GM23248 (cell line): ENCODE measurements at places on chromosomes 4 and X. TPM values are rescaled to one million over a fixed set of nuclear protein-coding genes. Genes with fewer than 3 reads are reported as not detected.

- DNase-seq: peak; percentile 95
- peak overlapping the region; percentile 89 for H3K27ac ChIP-seq
- H3K36me3 ChIP-seq: no peaks in the 10 kb centered on the region
- peaks cover 19% of the 10 kb centered on the region for H3K4me1 ChIP-seq
Observed at GRCh38 chr4:4659871-4660651, 118.2 kb upstream of the STX18 start.

DNA sequence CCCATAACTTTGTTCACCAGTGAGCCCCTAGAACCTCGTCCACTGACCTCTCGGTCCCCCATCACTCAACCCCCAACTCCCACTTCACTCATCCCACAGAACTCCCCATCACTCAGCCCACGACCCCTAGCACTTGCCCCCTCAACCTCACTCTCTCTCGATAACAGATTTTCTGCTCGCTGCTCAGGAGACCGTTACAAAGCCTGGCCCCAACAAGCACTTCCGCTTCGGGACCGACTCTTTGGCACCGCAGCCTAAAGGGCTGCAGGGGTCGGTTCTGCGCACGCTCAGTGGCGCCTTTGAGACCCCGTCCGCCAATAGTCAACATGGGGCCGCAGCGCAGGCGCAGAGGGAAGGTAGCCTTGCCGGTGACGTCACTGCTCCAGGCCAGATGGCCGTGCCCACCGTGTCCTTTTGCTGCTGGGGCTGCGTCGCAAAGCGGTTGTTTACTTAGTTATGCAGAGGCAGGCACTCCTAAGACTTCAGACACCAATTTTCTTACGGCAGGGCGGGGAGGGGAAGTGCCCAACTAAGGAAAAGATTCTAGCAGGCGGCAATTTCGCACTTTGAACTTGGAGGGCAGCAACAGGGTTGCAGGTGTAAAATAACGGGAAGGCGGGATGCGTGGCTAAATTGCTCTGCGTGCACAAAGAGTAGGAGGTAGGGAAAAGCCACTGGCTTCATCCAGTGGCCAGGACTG lies at the start of gene ZNF182:
Gene ZNF182 (minus strand): TSS at position 232 of the 700 bp plus-strand sequence. CDS start 1,380 bp downstream, outside the sequence.
- no peaks in the 10 kb centered on the region for H3K27me3 ChIP-seq
- DNase-seq: peak; percentile 94
- H3K36me3 ChIP-seq: no peaks in the 10 kb centered on the region

DNA sequence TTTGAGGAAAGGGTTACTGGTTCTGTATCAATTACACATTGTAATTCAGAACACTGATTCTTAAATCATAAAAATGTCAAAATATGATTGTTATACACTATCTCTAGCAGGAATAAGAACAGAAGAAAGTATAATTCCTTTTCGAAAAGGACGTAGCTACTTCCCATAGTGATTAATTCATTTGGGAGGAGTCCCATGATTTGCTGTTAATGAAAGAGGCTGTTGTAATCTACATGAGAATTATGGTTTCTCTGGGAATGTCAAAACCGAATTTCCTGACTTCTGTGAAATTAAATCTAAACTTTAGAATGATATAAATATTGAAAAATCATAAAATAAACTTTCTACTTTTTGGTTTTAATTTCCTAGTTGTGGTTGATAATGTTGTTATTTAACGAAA lies 191.1 kb upstream of the ETNPPL start:
- H3K27me3 ChIP-seq: no peaks in the 10 kb centered on the region
- no peak for DNase-seq
- no peak overlapping the region for H3K27ac ChIP-seq
- no peak overlapping the region for H3K4me3 ChIP-seq
- no peaks in the 10 kb centered on the region for H3K4me1 ChIP-seq

GRCh38 chrX:129606918-129607317 lies 47.8 kb downstream of the APLN start:
- no peak overlapping the region for H3K27ac ChIP-seq
- no peaks in the 10 kb centered on the region for H3K4me1 ChIP-seq

DNA sequence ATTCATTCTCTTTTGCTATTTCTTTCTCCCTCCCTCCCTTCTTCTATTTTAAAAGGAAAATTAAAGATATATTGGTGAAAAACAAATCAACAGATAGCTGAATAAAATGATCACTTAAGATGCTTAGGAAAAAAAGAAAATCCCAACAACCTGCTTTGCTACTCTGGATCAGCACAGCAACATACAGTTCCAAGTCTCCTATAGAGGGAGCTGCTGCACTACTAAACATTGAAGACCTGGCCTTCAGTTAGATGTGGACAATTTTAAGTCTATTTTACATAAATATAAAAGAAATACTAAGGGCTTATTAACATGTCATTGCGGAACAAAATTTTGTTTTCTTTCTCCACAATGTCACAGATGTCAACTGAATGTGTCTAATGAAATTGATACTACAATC lies 226.4 kb downstream of the MAGEB5 start:
- no peaks in the 10 kb centered on the region for H3K27me3 ChIP-seq
- no peak overlapping the region for H3K4me3 ChIP-seq
- no peaks in the 10 kb centered on the region for H3K4me1 ChIP-seq
- peak; percentile 36 for DNase-seq
- no peaks in the 10 kb centered on the region for H3K36me3 ChIP-seq
- no peak overlapping the region for H3K27ac ChIP-seq

Gene MAGIX
- polyA plus RNA-seq: 1.1 and 1.5 TPM in 2 replicates

Gene SPARCL1
- polyA plus RNA-seq: not detected in 2 replicates

GRCh38 chr4:43066415-43066814 lies 173.9 kb downstream of the GRXCR1 start:
- H3K4me1 ChIP-seq: no peaks in the 10 kb centered on the region
- no peak for DNase-seq
- no peak overlapping the region for H3K4me3 ChIP-seq
- no peaks in the 10 kb centered on the region for H3K36me3 ChIP-seq
- no peaks in the 10 kb centered on the region for H3K27me3 ChIP-seq
- no peak overlapping the region for H3K27ac ChIP-seq

- DNase-seq: no peak
- no peaks in the 10 kb centered on the region for H3K36me3 ChIP-seq
- H3K27ac ChIP-seq: no peak overlapping the region
- peaks cover 10% of the 10 kb centered on the region for H3K27me3 ChIP-seq
Observed at GRCh38 chr4:10321931-10322330, 135.3 kb downstream of the ZNF518B start.

Gene TCEAL2
- polyA plus RNA-seq: not detected in 2 replicates

DNA sequence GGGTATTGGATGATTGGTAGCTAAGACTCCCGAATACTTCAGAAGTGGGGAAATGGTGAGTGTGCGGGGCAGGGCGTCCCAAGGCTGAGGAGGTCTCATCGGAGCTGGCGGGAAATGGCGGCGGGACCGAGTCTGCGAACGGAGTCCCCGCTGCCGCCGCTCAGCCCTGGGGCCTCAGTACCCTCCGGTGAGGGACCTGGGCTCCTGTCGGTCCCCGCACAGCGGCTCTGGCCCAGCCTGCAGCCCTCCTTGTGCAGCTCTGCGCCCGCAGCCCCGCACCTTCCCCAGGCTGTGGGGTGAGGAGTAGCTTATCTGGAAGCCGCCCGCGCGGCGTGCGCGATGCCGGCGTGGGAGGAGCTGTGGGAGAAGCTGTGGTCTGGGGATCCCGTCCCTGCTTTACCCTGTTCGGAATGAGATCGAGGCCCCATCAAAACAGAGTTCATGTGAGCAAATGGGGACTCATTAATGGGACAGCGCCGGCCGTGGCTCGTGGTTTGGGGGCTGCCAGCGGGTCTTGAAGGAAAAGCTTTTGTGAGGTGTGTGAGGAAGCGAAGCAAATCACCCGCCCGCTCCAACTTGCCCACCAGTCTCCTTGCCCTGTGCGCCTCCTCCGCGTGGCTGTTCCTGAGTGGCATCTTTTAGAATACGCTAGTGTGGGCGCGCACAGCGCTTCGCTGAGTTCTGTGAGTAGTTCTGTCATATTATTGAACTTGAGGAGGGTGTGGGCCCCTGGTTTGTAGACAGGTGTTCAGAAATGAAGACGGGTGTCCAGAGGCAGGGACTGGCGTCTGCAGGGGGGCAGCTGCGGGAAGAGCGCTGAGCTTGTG lies 531 bp downstream of the ZNF141 start:
- peak overlapping the region; percentile 91 for H3K27ac ChIP-seq
- peak; percentile 68 for DNase-seq
- H3K4me3 ChIP-seq: peak overlapping the region; percentile 89
- peaks cover 7% of the 10 kb centered on the region for H3K36me3 ChIP-seq

- H3K27me3 ChIP-seq: peaks cover 4% of the 10 kb centered on the region; the same call in 1 of the 2 replicates
- no peak for DNase-seq
- H3K27ac ChIP-seq: no peak overlapping the region
- H3K4me1 ChIP-seq: no peaks in the 10 kb centered on the region
Observed at GRCh38 chr4:14874990-14875389, 127.3 kb upstream of the CPEB2 start.

GRCh38 chrX:34437586-34437985 lies 219.5 kb downstream of the TMEM47 start:
- no peak overlapping the region for H3K4me3 ChIP-seq
- no peak overlapping the region for H3K27ac ChIP-seq
- H3K27me3 ChIP-seq: no peaks in the 10 kb centered on the region
- no peak for DNase-seq

DNA sequence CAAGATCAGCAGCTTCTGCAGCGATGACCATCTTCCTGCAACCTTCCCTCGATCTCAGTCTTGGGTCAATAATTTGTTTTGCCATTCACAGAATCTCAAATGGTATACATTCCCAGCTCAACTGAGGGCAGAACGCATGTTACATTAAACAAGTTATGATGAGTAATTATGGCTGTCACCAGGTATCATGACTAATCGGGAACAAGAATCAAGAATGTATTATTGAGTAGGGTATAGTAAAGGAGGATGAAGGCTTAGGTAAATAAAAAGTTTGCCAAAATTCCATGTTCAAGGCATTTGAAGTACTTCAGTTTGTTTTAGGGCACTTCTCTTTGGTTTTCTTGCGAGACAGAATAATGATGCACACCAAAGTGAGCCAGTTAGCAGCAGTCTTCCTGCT lies 194.1 kb downstream of the SH2D1A start:
- H3K4me3 ChIP-seq: no peak overlapping the region
- DNase-seq: no peak
- no peak overlapping the region for H3K27ac ChIP-seq
- H3K36me3 ChIP-seq: no peaks in the 10 kb centered on the region

GRCh38 chrX:152637649-152638442 lies at the start of gene GABRQ:
GABRQ (plus strand) TSS chrX:152637895; CDS start chrX:152638203, 308 bp downstream.
- H3K4me1 ChIP-seq: no peaks in the 10 kb centered on the region
- H3K4me3 ChIP-seq: no peak within 1 kb of the TSS
- no peak within 1 kb of the TSS for H3K27ac ChIP-seq
